AG09309 (cell line): ENCODE measurements at places on chromosomes 3 and 15.

DNA sequence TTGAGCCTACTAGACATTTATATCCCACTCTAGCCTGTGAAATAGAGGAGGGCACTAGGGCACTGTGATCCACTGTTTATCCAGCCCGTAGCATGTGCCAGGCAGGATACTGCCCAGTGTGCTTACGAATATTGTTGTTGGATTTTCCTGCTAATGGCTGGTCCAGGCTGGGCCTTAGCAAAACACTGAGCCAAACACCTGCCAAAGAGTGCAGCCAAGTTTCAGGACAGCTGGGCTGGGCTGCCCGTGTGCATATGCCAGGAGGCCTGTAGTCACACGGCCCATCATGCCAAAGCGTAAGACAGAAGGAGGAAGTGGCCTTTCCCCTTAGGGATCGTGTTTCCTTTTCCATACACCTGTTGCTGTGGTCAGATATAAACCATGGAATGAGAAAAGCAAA lies 54.5 kb upstream of the ABHD10 start:
- no peak for DNase-seq

DNA sequence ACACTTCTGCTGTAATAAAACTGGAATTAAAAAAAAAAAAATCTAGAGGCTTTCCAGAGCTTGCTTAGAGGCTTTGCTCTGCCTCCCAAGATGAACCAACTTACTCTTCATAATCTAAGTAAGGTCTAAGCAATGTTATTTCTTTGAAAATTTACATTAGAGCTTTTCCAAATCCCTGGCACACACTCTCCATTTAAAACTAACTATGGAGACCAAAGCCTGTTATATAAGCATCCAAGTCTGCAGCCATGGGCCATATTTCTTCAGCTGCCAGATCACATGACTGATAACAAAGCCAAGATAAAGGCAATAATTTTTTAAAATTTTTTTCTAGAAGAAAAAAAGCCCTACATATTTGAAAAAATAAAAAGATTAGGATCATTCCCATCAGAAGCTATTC lies 55.0 kb upstream of the ARHGEF3 start:
- no peak for DNase-seq

DNA sequence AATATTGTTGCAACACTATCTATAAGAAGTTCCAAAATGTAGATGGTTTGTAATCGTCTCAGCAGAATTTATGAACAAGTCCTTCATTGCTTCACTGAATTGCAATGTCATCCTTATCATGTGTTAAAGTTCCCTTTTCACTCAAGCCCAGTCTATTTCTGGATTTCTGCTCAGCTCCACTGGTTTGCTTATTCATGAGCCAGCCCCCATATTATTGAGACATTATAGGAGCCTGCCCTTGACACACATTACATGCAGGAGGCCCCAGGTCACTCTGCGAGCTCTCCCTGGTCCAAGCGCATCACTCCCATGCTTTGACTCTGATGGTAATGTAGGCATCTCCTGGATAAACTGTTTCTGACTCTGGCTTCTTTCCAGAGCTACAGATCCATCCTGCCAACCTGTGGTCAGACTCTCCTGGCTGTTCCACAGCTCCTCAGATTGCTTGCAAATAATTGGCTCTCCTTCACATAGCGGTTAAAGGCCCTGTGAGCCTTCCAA lies 56.9 kb downstream of the ABTB1 start:
- DNase-seq: no peak

- DNase-seq: no peak
These were observed 60.6 kb downstream of the ALCAM start for GRCh38 chr3:105427332-105427731.

- no peak for DNase-seq
These were observed 89.0 kb downstream of the IQSEC1 start for GRCh38 chr3:12984023-12984823.

GRCh38 chr3:180617049-180617448 lies 15.1 kb downstream of the TTC14 start:
- no peak for DNase-seq

DNA sequence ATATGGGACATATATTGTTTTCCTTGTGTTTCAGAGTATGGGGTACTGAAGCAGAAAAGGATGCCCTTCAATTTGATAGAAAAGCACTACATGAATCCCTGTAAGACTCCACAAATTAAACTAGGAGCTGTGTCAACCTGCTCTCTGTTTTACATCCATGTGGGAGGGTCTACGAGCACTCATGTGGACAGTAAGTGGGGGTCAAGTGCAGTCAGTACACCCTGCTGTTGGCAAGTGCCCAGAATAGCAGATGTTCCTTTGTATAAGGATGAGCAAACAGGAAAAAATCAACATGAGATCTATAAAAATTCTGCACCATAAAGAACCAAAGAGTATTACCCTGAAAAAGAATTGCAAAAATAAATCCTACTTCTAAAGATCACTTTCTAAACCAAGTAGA lies 659.9 kb downstream of the SI start:
- DNase-seq: no peak

DNA sequence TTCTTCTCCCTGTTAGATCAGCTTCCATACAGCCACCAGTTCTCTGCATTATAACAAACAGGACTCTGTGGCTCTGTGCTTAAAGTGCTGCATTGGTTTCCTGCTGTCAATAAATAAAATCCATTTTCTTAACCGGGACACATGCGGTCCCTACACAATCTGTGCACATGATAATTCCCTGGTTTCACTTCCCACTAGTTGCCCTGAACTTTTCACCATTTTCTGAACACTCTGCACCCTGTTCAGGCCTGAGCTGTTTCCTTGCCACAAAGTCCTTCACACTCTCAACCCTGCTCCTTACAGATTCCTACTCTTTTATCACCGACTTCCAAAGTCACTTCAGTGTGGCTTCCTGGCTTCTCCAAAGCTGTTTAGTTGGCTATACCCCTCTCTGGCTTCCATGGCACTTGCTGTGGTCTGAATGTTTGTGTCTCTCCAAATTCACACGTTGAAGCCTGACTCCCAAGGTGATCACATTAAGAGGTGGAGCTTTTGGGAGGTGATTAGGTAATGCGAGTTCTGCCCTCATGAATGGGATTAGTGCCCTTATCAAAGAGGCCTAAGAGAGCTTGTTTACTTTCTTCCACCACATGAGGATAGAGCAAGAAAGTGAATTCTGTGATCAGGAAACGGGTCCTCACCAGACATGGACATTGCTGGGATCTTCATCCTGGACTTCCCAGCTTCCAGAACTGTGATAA lies 233.4 kb downstream of the CHST2 start:
- no peak for DNase-seq

GRCh38 chr15:82081914-82082762 lies 36.3 kb upstream of the MEX3B start:
- peak; percentile 71 for DNase-seq

GRCh38 chr3:97232393-97233034 lies 418.1 kb downstream of the EPHA6 start:
- no peak for DNase-seq

DNA sequence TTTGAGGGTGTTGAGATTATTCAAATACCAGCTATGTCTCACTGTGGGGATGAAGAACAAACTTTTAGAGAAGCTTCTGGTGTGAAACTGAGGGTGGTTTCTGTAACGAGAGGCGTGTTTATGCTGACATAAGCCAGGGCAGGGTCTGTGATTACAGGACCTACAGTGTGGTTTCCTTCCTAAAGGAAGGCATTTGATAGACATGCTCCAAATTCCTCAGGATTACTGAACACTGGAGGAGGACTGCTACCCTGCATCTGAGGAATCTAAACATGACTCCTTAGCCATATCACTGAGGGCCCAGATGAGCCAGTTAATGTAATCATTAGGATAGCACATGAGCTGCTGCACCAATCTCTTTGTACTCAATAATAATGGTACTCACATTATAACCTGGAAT lies 328.4 kb upstream of the UMPS start:
- no peak for DNase-seq

DNA sequence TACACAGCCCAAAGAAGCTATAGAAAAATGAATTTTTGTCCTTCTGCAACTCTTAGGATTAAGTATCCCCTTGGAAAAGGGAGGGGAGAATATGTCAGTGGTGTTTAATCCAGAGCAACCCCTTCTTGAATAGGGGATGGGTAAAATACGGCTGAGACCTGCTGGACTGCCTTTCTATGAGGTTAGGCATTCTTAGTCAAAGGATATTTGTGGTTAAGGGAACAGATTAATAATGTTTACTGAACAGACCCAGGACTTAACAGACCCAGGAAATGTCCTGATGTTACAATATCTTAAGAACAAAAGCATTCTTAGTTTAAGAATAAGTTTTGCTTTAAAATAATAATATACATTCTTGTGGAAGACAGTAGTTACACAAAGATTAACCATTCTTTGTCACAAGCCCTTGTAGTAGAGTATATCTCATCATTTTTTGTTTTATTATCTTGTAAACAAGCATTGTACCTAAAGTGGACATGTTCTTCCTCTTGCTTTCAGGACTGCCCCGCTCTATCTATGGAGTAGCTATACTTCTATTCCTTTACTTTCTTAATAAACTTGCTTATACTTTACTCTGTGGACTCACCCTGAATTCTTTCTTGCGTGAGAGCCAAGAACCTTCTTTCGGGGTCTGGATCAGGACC lies 43.8 kb upstream of the B3GALNT1 start:
- DNase-seq: no peak

DNA sequence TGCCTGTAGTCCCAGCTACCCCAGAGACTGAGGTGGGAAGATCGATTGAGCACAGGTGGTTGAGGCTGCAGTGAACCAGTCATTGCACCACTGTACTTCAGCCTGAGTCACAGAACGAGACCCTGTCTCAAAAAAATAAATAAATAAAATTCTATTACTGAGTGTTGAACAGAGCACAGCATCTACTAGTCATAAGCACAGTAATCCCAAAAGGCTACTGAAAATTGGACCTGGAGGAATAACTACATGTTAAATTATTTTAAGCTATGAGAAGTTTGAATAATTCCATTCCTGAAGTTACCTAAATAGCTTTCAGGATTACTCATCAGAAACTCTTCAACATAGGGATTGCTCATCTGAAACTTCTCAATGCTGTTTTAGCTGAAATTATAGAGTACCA lies 43.4 kb downstream of the ARMC8 start:
- DNase-seq: no peak
